ENCODE measurements at places on chromosomes 13 and 19.

GRCh38 chr19:29804493-29804892 is 7.3 kb upstream of the CCNE1 start:
- DNase-seq, result no peak

DNA sequence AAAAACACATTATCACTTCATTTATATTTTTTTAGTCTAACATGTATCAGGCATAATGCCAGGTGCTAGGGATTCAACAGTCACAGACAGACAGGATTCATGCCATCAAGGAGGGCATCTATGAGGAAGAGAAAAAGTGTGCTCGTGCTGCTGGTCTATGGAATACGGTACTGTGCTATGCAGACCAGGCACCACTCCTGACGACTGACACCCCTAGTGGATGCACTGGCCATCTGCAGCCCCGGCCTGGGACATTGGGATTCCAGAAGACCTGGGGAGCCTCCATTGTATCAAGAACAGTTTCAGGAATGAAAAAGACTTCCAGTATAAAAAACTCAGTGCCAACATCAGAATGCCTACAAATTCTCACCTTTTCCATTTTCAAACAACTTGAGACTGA is 94.0 kb downstream of the KLF12 start:
- no peak for DNase-seq

DNA sequence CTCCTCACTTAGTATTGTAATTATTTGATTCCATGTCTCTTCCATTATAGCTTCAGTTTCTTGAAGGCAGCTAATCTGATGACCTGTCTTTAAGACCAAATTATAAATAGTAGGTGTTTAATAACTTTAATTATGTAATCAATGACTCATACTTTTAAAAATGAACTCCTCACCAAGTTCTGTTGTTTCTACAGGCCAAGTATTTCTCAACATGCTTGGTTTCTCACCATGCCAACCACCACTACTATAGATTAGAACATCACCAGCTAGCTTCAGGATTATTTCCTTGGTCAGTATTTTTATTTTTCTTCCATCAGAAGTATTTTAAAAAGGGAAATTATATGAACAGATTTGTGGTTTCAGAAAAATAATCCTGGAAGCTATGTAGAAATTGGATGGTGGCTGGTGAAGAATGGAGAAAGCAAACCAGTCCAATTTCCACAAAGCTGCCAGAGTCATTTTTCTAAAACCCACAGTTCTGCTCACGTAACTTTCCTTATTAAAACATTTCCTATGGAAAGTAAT is 237.7 kb upstream of the DACH1 start:
- no peak for DNase-seq

DNA sequence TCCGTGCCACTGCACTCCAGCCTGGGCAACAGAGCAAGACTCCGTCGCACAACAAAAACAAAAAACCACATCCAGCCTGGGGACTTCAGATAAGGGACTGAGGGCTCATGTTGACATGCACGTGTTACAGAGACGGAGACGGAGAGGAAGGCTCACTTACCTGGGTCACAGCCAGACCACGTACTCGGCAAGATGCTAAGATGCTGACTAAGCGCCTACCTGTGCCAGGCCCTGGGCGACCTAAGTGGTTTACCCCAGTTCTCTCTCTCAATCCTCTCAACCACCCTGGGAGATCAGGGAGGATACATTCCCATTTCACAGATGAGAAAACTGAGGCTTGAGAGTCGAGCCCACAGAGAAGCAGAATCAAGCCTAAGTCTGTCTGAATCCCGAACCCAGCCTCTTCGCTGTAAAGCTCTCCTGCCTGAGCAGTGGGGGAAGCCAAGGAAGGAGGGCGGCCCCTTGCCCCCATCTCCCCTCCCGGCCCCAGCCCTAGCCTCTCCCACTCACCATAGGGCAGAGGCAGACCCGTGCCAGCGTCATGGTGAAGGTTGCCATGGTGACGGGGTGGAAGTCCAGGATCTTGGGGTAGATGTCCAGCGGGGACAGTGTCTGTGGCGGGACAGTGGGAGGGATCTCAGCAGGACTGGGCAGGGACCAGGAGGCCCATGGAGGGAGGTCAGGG is 13.5 kb downstream of the ERCC2 start:
- no peak for DNase-seq

GRCh38 chr13:107124129-107124718 is 556.3 kb upstream of the ARGLU1 start:
- DNase-seq, result peak; percentile 18

GRCh38 chr13:103471896-103472295 is 405.7 kb upstream of the SLC10A2 start:
- DNase-seq, result no peak

- no peak for DNase-seq
Observed at GRCh38 chr19:17398902-17399527, 5.0 kb upstream of the CCDC194 start.

GRCh38 chr19:7476777-7477494 is 11.9 kb downstream of the PEX11G start:
- no peak for DNase-seq

DNA sequence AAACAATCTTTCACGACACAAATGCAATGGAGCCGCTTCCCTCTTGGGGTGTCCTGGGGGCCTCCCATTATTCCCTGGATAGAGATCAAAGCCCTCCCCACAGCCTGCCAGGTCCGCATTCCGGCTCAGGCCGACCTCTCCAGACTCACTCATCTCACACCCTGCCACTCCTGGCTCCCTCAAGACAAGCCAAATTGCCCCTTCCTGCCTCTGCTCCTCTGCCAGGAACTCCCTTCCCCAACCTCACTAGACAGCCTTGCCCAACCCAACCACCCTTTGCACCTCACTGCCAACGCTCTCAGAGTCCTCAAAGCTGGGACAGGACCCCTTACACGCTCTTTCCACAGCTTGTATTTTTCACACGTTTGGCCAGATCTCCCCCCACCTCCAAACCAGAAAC is 1.5 kb downstream of the ABHD17A start:
- DNase-seq, result no peak

- DNase-seq, result no peak
Observed at GRCh38 chr19:55809381-55810058, 22.3 kb downstream of the NLRP11 start.

GRCh38 chr13:25218019-25218418 is 45.9 kb upstream of the AMER2 start:
- no peak for DNase-seq

DNA sequence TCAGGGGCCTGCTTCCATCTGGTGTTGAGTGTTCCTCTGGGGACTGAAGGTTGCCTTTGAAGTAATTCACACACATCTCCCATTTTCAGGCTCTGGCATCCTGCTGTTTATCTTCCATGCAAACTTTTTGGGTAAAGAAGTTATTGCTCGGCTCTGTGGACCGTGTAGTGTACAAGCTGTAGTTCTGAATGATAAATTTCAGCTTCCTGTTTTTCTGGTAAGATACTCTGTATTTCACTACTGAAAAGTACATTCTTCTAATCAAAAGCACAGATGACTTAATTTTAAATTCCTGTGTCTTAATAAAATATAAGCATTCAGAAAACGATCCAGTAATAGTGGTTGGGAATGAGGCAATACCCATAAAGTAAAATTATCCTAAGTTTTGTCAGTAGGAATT is 36.7 kb downstream of the MPHOSPH8 start:
- no peak for DNase-seq

DNA sequence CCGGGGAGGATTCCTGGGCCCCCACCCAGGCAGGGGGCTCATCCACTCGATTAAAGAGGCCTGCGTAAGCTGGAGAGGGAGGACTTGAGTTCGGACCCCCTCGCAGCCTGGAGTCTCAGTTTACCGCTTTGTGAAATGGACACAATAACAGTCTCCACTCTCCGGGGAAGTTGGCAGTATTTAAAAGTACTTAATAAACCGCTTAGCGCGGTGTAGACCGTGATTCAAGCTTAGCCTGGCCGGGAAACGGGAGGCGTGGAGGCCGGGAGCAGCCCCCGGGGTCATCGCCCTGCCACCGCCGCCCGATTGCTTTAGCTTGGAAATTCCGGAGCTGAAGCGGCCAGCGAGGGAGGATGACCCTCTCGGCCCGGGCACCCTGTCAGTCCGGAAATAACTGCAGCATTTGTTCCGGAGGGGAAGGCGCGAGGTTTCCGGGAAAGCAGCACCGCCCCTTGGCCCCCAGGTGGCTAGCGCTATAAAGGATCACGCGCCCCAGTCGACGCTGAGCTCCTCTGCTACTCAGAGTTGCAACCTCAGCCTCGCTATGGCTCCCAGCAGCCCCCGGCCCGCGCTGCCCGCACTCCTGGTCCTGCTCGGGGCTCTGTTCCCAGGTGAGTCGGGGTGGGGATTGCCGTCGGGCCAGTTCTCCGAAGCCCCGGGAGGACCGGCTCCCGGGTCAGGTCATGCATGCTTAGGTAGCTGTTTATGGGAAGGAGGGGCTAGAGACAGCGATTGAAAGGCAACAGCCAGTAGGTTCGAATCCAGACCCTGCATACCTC is at the start of gene ICAM1:
ICAM1 (plus strand) TSS at position 505 of the 779 bp plus-strand sequence; CDS start at position 545, 40 bp downstream.
- no peak for DNase-seq

- no peak for DNase-seq
Observed at GRCh38 chr19:29614046-29614445, 8.0 kb downstream of the POP4 start.

GRCh38 chr13:46551410-46552302 is 1.3 kb upstream of the LRCH1 start:
- DNase-seq, result no peak

DNA sequence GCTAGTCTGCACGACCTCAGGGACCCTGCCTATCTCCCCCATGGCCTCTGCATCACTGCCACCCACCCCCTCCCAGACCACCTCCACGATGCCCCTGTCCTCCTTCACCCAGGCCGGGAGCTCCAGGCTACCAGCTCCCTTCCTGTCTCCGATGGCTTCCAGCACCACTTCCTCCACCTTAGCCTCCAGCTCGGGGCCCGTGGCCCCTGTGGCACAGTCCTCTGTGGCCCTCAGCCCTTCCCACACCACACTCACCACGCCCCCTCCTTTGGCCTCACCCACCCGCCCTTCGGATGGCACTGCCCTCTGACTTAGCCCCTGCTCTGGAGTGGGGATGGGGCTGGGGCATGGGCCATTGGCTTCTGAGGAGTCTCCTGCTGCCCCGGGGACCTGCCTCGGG is 7.2 kb downstream of the PALM3 start:
- DNase-seq, result no peak

DNA sequence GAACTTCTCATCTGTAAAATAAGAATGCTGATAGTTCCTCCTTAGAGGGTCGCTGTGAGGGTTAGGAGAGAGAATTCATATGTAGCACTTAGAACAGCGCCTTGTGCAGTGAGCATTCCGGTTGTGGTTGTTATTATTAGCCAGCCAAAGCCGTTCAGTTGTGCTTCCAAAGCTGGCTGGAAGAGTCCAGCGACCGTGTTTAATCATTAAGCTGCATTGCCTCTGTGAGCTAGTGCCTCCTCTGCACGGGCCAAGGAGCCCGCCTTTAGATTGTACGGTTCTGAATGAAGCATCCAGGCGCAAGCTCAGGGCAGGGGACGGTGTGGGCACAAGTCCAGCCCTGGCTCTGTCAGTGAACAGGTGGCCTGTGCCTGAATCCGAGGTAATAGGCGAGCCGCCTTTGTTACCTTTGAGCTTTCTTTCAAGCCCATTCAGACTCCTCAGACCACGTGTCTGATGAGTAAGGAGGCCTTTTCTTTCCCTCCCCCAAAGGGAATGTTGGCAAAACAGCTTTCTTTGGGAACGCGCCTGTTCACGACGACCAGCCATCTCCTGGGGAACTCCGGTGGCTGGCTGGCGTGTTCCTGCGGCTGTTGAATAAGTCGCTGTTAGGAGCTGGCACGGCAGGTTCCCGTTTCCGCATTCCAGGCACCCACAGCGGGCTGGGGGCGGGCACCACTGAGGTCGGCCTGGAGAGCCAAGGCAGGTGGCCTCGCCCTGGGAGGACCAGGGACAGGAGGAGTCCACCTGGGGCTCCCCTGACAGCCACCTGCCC is 25.1 kb downstream of the SIPA1L3 start:
- DNase-seq, result no peak

- no peak for DNase-seq
Observed at GRCh38 chr19:6718741-6719539, 1.5 kb downstream of the C3 start.

- no peak for DNase-seq
Observed at GRCh38 chr19:48819366-48819816, 8.6 kb upstream of the BCAT2 start.

GRCh38 chr13:67023130-67023876 is 206.8 kb downstream of the PCDH9 start:
- no peak for DNase-seq

- no peak for DNase-seq
Observed at GRCh38 chr13:20945952-20946383, 43.4 kb upstream of the XPO4 start.

GRCh38 chr19:32178401-32178800 is 167.0 kb upstream of the ZNF507 start:
- DNase-seq, result no peak

- no peak for DNase-seq
Observed at GRCh38 chr13:71865874-71866334, 1.1 kb downstream of the DACH1 start.

DNA sequence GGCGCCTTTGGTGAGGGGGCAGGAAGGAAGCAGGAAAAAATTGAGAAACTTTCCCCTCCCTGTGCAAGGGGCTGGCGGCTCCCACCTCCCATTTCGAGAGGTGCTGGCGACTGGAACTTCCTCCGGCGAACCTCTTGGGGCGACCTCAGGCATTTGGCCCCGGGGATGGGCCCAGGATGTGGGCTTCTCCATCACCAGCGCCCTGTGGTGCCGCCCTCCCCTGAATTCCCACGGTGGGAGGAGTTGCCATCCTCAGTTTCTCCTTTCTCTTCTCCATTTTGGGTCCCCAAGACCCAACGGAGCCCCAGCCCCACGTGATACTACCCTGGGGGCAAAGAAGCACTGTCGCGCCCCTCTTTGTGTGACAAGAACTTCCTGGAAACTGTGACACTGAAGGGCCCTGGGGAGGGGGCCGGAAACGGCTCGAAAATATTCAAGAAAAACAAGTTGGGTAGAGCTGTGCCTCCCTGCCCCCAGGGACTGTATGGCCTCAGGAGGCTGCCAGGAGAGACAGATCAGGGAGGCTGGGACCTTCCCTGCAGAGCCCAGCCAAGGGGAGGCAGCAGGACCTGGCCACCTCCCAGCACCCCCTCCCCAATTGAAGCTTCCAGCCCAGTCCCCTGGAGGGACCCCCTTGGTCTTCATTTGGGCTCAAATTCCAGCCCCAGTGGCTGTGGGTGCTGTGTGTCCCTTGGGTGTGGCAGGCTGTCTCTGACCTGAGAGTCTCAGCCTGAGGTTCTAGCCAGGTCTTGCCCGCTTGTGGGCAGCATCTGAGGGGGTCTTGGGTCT is 16.2 kb upstream of the AP1M2 start:
- no peak for DNase-seq

DNA sequence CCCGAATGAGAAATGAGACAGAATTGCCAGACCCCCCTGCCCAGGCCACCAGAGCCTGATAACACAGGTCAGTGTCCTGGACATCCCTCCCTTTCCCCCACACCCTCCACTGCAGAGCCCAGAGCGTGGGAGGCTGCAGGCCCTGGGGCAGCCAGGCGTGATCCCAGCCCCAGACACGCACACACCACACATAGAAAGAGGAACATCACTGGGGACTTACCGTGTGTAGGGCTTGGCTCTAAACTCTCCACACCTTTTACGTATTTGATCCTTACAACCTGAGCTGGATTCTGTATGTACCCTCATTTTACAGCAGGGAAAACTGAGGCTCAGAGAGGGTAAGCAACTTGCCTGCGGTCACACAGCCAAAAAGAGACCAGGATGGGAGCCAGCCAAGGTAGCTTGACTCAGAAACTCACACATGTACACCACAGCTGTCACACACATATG is 334 bp upstream of the ANGPTL6 start:
- DNase-seq, result no peak

Data from NCI-H1417 treated with DMSO at 0.1 percent for 48 hours (cell line).